Stimulated activated CD4-positive, alpha-beta T cell treated with anti-CD3 and anti-CD28 coated beads, Interleukin-4, amount 100 ng/mL, for 24 hours (primary cell): ENCODE measurements at places on chromosomes 6 and 20.
A peak's percentile ranks its signal among the peaks of the same experiment; 100 is the strongest.

DNA sequence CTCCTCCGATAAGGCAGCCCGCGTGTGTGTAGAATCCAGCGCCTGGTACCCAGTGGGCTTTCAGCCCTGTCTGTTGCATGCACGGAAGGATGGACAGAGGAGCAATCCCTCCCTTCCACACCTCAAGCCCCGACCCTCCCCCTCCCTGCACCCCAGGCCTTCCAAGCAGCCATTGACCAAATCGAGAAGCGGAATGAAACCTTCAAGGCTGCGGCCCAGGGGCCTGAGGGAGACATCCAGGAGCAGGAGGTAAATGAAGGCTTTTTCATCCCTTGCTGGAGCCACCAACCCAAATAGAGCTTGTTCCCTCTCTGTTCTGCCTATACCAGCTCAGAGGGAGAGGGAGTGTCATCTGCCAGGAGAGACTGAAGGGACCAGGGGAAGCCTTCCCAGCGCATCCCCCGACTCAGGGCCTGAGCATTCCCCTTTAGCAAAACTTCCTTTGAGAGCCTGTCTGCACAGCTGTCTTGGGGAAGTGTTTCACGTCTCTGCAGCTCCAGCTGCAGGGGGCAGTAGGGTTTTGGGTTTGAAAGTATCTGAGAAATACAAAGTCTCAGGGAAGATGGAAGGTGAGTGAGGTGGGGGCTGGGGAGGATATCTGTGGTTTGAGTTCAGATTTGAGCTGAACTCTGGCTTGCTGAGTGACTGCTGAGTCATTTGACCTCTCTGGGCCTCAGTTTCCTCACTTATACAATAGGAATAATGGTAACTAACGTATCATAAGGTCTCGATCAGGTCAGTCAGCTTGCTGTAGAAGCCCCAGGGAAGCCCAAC, 16.1 kb downstream of the FGD2 start:
- DNase-seq, result peak; percentile 71

DNA sequence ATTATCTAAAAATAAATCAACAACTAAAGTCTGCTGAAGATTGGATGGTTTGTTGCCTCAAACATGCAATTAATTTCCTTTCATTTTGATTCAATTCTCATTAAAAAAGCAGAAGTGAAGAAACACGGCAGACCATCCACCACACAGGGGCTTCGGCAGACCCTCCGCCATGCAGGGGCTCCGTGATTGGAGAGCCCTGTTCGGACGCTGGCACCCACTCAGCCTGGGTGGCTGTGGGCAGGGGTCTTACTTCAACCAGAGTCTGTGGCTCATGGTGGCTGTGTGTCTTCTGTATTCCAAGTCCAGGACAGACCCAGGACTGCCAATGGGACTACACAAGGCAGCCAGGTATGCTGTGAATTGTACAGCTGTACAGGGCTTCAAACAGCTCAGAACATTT, 86.9 kb upstream of the FRMD1 start:
- no peak for DNase-seq

DNA sequence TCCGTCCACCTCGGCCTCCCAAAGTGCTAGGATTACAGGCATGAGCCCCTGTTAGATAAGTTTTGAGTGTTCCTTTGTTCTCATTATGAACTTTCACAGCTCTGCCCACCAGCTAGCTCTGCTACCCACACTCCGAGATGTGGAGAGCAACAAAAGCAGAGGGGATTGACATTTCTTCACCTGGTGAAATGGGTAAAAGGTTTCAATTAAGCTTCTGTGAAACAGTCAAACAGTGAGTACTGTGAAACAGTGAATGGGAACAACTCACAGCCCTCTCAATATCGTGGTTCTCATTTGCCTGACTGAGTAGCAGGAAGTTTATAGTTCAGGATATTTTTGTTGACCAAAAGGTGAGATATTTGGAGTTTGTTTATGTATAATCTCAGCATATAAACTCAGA, 412.8 kb downstream of the CD83 start:
- DNase-seq, result no peak

DNA sequence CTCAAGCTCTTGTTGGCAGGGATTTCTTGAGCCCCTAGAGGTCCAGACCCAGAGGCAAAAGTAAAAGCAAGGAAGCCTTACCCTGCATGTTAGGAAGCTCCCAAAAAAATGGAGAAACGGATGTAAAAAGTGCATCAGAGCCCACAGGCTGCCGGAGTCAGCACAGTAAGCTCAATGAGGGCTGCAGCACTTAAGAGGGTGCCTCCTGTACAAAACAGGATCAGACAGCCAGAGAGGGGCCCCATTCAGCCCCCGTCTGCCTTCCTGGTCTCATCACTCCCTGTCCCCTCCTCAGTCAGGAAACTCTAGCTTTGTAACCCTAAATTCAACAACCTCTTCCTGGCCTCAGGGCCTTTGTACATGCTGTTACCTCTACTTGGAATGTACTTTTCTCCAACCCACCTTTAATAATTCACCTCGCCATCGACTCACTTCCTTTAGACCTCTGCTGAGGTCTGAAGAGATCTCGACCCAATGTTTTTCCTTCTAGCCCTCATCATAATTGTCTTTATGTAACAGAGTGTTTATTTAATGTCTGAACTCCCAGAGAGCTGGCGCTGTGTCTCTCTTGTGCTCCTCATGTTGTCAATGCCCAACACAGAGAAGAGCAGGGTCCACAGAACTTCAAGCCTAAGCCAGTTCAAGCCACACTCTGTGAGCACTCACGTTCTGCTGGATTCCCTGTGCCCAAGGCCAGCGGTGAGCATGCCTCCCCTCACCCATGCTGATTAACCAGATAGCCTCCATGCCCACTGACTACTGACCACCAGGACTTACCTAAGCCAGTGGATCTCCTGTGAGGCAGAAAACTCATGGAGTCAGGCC, 2.8 kb upstream of the PLCG1 start:
- DNase-seq, result no peak

DNA sequence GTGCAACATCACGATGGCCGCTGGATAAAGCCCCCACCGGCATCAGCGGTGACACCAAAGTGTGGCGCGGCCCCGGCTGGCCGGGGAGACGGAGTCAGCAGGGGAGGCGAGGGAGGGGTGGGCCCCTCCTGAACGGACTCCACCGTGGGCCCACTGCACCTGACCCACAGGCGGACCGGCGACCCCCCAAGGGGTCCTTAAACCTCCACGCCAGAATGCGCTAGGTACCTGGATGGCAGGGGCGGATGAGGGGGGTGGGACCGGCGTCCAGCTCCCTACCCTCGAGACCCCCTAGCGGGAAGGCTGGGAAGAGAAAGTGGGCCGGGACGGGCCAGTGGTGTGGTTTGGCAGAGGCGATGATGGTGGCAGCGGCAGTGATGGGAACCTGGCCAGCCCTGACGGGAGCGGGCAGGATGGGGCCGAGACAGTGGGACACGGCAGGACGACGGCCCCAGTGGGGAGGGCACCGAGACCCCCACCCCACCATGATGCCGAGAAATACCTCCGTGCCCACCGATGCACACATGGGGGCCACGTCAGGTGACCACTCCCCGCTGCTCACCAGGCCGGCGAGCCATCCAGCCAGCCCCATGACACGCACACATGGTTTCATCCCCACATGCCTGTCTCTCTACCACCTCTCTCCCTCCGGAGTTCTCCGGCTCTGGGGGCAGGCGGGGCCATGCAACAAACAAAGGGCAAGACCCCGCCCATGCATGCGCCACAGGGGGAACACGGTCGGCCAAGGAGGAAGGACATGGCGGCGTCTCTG, 771.9 kb upstream of the DEFB115 start:
- DNase-seq, result no peak

DNA sequence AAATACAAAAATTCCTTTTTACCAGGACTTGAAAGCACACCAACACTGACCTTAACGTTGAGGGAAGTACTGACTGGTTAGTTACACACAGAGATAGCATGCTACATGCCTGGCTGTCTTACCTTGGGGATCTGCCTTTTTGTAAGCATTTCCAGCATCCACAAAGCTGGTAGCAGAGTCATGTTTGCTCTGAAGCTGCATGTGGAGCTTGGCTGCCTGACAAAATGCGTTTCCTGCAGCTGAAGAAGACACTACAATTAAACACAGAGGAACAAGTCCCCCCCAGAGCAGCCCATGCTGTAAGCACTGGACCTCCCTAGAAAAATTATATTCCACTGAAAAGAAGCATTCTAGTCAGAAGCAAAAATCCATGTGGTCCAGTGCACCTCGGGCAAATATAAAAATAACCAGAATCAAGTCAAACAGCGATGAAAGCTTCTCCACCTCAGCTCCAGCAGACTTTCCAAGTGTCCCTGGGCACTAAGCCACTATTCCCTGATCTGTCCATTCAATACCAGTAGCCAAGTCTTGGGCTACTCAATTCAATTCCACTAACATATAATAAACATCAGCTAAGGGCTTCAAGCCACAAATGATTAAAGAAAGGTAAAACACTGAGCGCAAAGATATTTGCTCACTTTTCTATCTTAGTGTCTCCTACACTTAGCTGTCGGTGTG, 24.2 kb downstream of the NAPB start:
- no peak for DNase-seq

DNA sequence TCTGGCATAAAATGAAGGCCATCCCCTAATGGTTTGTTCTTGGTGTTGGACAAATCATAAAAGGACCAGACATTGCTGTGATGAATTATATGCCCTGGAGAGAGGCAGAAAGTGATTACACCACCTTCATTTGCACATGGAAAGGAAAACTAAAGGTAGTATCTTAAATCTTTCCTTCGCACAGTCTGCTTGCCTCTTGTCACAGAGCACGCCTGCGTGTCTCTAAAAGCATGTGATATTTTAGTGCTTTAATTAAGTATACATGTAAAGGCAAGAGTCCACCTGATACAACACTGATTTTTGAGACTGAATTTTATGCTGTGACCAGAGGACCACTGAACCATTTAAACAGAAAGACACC, 28.8 kb upstream of the PLAGL1 start:
- DNase-seq, result no peak
